ENCODE measurements at places on chromosomes 6 and 20.

- peak; percentile 96 for DNase-seq
These were observed 946 bp downstream of the BEND3 start for GRCh38 chr6:107114213-107114925.

DNA sequence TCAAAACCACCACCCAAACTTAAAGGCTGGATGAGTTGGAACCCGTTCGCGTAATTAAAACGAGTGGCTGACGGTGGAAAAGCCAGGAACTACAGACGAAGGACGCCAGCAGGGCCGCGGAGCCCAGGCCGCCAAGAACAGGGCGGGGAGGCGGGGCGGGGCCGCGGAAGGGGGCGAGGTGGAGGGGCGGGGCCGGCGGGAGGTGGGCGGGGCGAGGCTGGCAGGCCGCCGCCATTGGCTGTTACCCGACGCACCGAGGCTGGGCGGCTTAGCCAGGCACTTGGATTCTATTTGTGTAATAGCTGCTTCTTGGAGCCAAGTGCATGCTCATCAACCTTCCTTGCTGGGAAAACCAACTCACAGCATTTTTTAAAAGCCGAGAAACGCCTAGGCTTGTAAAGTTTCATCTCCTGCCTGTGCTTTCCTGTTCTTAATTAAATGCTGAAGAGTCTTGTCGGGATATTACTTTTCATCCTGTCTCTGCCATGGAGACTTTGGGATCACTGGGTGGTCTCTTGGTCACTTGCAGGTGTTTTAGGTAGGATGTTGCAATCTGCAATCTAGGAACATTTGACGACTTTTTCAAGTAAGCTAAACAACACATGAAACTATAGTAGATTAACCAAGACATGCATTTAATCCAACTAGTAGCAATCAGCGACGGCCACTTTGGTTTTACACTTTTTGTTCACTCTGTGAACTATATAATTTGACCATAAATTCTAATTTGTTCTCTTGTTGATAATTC is 245.0 kb downstream of the ARID1B start:
- peak; percentile 83 for DNase-seq

- DNase-seq = no peak
These were observed 23.8 kb downstream of the ANKS1A start for GRCh38 chr6:34912715-34913464.

DNA sequence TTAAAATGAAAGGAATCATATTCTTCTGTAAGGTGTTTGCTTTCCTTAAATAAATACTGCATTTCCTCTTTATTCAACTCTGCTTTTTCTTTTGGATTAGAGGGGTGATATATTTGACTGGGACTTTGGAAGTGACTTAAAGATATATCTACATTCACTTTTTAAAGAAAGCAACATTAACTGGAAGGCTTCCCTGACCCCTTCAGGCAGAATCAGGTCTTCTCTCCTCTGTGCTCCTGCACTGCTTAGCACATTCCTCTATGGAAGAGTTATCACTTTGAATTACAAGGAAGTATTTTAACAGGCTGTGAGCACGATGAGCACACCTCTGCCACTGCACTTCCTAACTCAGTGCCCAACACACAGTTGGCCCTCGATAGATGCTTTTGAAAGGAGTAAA is 59.2 kb upstream of the POU3F2 start:
- peak; percentile 51 for DNase-seq

- DNase-seq = no peak
These were observed 182.8 kb downstream of the UNC5CL start for GRCh38 chr6:40856271-40856670.

DNA sequence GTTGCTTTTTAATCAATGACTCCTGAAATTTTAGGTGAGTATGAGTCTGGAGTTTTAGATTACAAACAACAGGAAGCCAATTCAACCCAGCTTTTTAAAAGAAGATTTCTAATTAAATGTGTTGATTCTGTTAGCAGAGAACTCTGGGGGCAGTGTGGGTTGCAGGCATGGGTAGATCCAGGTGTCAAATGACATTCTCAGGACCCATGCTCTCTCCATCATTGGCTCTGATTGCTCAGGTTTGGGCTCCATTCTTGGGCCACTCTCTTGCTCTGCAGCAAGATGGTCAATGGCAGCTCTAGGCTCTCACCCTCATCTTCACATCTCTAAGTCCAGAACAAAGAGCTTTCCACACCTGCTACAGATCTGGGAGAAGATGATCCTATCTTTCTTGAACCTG is 463.7 kb downstream of the PREX1 start:
- DNase-seq = no peak

DNA sequence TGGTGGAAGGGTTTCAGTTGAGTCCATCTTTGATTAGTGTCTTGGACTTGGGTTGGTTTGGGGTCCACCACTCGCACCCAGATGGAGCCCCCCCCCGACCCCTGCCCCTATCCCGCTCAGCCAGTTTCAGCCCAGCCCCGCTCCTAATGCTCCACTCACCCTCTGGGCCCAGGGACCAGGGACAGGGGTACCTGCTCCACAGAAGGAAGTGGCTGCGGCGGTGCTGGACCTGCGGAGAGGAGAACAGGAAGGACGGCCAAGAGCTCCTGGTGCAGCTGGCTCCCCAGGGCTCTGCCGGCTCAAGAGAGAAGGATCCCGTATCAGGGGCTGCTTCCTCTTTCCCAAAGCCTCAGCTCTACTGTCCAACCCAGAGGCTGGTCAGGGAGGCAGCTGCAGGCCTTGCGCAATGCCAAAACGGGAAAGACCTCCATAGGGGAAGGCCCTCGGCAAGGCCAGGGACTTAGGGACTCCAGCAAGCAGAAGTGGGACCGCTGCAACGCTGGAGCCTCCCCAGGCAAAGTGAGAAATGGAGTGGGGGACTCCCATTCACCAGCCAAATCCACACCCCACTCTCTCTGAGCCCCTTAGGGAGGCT is at the start of gene SIGLEC1:
Gene SIGLEC1 (minus strand): TSS at position 322 of the 595 bp plus-strand sequence. CDS start 5,472 bp downstream, outside the sequence.
- no peak for DNase-seq

GRCh38 chr20:10642856-10643559 is 30.8 kb downstream of the JAG1 start:
- DNase-seq = no peak

GRCh38 chr6:74925683-74926082 is 280.2 kb downstream of the COL12A1 start:
- no peak for DNase-seq

DNA sequence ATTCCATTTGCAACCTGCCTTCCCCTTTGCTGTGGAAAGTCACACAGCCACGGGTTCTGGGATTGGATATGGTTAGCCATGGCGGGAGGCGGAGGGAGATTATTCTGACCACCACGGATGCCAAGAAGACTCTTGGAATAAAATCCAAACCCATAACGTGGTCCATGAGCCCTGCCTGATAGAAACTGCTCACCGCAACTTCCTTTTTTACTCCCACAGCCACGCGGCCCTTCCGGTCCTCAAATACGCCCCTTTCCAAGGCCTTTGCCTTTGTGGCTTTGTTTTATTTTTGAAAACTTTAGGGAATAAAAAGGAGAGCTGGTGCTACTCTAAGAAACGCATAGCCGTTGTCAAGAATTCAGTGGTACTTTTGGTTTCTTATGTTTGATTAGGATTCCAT is 602.5 kb upstream of the CDH4 start:
- no peak for DNase-seq

- peak; percentile 57 for DNase-seq
These were observed 7.4 kb downstream of the ECT2L start for GRCh38 chr6:138803331-138803730.

DNA sequence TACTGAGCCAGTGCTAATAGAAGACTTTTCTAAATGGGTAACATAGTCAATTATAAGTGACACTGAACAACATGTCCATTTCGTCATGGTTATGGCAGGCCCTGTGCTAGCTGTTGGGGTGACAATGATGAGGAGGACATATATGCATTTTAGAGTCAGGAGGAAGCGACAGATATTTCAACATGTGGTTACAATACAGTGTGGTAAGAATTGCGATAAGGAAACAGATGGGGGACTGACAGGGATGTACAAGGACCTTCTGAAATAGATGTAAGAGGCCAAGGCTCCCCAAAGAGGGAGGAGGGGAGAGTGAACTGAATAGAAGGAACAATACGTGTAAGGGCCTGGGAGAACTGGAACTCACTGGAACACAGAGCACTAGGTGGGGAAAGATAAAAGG is 11.7 kb downstream of the MMP24 start:
- no peak for DNase-seq

DNA sequence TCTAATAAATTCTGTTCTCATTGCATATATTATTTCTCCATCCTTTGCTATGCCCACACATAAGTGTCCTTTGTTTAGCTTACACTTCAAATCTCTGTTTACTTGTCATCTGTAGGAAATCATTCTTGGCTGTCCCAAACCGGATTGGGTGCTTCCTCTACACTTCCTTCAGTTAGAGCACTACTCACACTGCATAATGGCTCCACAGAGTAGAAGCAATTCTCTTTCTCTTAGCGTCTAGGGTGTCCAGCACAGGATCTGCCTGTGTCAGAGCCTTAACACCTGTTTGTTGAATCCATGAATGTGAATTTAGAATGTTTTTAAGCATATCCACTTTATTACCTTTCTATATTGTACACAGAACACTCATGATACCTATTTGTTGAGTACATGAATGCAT is 87.0 kb upstream of the BMP2 start:
- DNase-seq = no peak

DNA sequence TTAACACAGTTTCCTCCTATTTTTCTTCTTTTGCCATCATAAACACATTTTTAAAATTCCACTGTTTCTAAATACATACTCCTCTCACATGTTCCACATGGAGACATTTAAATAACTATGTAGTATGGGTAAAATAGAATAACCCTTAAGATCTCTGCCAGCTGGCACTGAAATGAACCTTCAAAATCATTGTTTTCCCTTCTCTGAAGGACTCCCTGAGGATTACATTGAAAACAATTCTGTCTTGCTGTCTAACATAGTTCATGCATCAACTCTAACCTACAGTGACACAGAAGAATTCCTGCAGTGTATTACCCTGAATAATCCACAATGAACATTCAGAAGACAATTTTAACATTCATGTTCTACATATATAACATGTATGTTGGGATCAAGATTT is 1361.8 kb upstream of the CITED2 start:
- DNase-seq = peak; percentile 43

DNA sequence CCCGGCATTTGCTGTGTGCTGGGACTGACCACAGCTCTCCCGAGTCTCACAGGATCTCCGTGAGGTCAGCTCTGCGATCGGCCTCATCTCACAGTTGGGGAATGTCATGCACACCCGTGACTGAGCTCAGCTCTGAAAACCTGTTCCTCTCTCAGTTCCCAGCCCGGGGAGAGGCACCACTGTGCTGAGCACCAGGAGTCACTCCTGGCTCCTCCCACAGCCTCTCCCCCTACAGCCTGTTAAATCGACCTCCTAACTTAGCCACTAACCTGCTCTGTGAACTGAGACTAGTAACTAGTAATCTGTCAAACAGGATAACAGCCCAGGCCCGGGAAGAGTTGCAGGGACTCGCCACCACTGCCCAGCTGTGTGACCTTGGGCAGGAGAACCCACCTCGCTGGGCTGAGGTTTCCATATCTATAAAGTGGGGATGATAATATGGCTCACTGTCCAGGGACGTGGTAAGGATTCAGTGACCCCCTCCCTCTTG is 20.1 kb upstream of the NOL4L start:
- DNase-seq = no peak

DNA sequence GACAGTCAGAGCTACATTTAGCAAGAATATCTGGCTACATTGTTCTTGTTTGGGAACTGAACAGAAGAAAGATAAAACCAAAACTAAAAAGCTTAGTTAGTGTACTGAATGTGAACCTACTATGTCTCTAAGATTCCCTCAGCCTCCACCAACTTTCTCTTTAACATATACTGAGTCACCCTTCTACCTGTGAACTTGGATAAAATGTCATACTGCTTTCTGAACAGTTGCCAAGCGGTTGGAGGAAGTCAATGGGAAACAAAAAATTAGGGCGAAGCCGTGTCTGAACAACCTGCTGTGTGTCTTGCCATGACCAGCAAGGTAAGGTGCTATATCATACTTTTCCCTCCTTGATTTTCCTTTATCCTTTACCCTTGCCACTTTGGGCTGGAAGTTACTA is 243.5 kb downstream of the BTBD9 start:
- DNase-seq = no peak

DNA sequence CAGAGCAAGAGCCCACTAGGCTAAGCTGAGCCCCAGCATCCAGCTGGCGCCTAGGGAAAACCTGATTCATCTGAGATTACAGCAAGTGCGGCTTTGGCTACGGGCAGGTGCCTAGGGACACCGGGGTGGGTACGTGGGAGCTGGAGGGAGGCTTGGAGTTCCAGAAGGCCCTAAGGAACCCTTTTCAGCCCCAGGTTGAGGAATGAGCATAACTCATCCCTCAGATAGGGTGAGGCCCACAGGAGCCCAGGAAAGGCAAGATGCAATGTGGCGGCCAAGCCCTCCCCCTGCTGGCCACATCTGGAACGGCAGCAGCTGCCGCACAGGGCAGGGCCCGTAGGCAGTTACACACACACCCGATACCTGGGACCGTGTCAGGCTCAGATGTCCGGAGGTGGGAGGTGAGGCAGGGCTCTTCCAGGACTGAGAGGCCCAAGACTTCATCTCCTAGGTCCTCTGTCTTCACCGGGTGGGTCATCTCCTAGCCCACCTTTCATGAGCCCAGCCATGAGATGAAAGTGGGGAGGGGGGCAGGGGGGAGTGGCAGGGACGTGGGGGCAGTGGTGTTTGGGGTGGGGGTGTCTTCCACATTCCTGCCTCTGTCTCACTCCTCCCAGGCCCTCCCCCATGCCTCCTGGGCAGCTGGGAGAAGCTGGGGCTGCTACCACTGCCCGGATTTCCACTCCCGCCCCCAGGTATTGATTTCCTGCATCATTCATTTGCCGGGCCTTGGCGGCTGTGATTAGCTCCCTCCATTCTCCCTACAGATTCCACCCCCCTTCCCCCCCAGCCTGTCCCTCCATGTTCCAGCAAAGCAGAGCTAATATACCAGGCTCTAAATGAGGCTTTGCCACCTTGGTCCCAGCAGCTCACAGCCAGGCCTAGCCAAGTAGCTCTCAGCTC is 5.5 kb downstream of the MDGA1 start:
- DNase-seq = no peak

GRCh38 chr6:12543953-12544352 is 172.6 kb upstream of the PHACTR1 start:
- DNase-seq = no peak

DNA sequence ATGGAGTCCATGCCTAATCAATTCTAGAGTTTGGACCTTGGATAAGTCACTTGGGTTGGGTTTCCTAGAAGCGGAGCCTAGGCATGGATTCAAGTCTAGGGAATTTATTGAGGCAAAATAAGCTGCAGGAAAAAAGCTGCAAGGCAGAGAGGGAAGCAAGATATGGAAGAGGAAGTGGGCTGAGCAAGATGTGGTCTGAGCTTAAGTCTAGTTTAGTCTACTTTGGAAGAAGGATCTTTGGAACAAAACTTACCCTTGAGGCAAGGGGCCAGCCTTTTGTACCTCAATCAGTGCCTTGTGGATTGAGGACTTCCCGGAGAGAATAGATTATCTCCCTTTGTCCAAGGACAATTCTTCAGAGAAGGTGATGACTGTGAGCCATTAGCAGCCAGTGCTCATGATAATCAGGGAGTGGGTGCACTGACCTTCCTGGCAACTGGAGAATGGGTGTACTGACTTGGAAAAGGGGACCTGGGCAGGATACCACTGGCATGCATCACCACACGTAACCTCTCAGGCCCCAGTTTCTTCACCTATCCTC is 10.9 kb downstream of the ZSCAN9 start:
- DNase-seq = no peak

GRCh38 chr6:54018722-54019121 is 92.5 kb upstream of the MLIP start:
- DNase-seq = no peak
